Naive thymus-derived CD8-positive, alpha-beta T cell (primary cell): ENCODE measurements at places on chromosomes 2 and 18.

DNA sequence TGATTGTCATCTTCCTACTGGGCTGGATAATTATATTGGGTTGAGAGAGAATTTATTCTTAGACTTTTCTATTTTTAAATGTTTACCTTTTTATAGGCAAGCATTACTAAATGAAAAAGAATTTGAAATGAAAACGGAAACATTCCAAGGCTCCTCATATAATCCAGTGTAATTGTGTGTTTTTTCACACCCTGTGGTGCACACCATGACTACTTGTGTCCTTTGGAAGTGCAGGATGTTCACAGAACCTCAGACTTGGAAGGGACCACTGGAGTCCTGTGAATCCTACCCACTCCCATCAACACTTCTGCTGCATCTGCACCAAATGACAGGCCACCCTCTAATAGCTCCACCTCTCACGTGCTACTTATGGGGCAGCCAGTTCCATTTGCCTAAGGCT lies 48.0 kb downstream of the NAT8 start:
- no peak for DNase-seq

GRCh38 chr2:105418522-105418921 lies 19.7 kb upstream of the FHL2 start:
- no peak for DNase-seq

- no peak for DNase-seq
Measured at GRCh38 chr2:101500180-101500579, 25.3 kb upstream of the RFX8 start.

DNA sequence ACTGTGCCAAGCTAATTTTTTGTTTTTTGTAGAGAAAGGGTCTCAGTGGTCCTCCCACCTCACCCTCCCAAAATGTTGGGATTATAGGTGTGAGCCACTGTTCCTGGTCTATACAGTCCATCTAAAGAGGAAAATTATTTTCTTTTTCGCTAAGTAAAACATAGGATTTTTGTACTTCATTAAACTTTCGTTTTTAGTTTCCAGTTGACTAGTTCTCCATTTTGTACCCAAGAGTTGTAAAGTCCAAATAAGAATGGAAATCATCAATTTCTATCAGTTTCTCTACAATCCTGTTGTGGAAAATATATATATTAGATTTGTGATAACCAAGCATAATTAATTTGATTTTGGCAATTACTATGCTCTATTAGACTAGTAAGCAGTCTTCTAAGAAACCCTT lies 156.4 kb downstream of the BABAM2 start:
- DNase-seq: no peak

DNA sequence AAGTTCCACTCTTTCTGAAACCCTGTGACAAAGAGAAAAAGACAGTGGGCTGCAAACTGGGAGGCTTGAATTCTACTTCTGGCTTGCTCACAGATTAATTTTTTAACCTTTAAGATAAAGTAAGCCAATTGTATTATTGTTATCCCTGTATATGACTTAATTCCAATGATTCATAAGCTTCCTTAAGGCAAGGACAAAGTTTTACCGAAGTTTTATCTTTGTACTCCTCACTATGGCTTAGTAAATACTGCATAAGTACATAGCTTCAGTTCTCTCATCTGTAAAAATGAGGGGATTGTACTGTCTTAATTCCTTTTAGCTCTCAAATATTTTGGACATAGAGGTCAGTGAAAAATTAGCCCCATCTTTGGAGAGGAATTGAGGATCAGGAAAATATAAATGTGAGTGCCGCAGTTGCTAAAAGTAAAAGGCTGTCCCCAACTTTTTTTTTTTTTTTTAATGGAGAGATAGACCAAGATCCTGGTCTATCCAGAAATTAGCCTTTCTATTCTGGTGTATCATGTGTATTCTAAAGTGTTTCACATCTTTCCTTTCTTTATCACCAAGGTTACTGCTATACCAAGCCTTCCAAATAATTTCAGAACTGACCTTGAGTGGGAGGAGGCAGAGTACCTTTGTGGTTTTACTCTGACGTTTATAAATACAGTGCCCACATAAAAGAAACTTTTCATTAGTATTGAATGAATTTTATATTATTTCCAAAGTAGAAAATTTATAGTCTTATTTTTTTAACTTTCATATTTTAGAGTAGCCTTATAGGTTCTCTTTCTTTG lies 13.3 kb downstream of the RELCH start:
- DNase-seq: no peak

DNA sequence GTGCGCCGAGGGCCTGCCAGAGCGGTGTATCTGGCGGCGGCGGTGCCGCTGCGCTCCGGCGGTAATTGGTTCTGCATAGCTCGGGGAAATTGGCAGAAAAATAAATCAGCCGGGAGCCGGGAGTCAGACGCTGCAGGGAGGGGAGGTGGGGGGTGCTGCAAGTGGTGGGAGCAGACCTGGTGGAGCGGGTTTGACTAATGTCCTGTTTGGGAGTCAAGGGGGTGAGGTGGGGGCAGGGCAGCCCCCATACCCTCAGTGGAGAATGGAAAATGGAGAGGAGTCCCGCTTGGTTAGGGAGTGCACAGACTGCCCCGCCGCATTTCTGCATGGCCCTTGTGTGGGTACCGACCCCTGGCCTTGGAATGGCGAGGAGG lies 107.3 kb downstream of the DYSF start:
- no peak for DNase-seq
